ENCODE measurements at places on chromosomes 4 and X. TPM values are rescaled to one million over a fixed set of nuclear protein-coding genes. Genes with fewer than 3 reads are reported as not detected.

The SCML2 gene
- total RNA-seq, result 2.4 TPM

The FRMD7 gene
- not detected for total RNA-seq

The CFAP99 gene
- not detected for total RNA-seq

The FABP2 gene
- 0.14 TPM for total RNA-seq

The CXorf49 gene
- not detected for total RNA-seq

The WDFY3 gene
- total RNA-seq, result 0.70 TPM

The RTL3 gene
- total RNA-seq, result not detected

The ANK2 gene
- not detected for total RNA-seq

The LINC00632 gene
- total RNA-seq, result not detected

The IL13RA2 gene
- total RNA-seq, result not detected

The TRIML2 gene
- not detected for total RNA-seq

The NUDT11 gene
- 2.2 TPM for total RNA-seq

DNA sequence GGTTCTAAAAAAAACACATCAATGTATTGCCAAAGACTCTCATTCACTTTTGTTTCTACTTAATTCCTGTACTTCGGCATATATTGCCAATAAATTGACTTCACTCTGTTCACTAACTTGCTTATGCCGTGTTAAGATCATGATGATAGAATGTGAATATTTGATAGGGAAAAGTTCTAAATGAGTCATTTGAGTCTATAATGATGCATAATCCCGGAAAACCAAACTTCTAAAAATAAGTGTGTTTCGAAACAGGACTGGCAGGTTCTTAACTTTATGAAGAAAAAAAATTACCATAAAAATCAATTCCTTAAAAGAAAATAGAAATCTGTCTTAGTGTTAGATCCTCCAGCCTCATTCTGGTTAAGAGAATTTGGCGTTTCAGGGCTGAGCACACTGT lies 387.5 kb upstream of the FTHL17 start:
- no peak for DNase-seq

GRCh38 chrX:96843566-96843965 lies 40.1 kb upstream of the RPA4 start:
- no peak for DNase-seq

DNA sequence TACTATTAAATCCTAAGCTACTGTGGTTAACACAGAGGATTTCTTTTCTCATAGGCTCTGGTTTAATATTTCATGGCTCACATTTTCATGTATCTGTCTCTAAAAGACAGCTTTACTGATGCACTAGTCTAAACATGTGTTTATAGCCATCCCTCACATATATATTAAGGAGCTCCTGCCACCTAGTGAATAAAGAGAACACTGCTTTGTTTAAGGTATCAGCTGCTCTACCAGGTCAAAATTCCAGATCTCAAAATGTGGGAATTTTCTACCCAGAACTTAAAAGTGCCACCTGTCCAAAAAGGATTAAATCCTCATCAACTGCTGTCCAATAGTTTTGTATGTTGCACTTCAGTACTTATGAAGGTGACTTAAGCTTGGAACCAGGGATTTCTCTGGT lies 188.5 kb upstream of the TEX13C start:
- DNase-seq, result no peak

DNA sequence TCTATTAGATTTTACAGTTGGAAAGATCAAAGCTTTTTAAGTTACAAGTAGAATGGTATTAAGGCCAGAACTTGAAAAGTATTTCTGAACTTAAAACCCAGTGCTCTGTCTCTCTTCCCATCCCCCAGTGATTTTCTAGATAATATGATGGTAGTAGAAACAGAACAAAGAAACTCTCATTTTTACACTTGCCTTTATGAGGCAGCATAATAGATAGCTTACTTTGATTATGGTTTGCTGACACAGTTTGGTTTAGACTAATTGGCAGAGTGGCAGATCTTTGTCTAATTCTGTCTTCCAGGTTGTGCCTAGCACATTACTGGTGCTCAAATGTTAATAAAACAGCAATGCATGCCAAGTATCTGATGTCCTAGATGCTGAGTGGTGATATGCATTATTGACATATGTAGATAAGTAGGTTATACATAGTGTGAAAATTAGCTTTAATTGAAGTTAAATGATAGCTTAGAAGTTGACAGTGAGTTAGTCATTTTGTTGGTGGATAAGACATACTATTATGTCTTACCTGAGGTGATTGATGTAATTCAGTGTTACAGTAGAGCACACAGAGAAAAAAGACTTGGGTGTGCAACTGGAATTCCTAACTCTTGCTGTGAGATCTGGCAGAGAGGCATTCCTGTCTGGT lies 4.3 kb upstream of the RAPGEF2 start:
- no peak for DNase-seq

DNA sequence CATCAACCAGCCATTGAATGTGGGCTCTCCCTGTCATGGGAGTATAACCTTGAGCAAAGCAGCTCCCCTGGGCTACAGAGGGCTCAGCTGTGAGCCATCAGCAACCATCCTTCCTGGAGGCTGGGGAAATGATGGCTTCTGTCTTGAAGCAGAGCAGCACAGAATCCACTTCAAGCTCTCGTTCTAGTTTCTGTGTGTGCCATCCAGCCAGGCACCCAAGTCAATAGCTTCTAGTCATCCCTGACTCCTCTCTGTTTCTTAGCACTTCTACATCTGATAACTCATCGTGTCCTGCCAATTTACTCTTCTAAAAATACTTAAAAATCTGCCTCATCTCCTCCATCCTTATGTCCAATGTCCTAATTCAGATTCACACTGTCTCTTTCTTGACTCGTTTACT lies 42.2 kb upstream of the TSPAN5 start:
- no peak for DNase-seq

DNA sequence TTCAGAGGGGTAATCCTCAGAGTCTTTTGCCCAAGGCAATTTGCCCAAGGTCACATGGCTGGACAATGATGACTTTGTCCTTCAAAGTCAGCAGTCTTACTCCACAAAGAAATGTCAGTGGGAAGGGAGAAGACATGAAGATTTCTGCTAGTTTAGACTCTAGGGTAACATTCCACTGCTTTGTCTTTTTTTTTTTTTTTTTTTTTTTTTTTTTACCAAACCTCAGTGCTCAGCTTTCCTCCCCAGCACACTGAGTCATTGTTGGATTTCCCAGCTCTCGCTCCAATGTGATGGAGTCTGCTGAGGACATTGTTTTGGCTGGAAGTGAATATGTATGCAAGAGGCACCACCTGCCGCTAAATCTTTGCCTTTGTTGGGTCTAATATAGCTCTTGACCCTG lies 7.2 kb upstream of the C1QTNF7 start:
- no peak for DNase-seq

DNA sequence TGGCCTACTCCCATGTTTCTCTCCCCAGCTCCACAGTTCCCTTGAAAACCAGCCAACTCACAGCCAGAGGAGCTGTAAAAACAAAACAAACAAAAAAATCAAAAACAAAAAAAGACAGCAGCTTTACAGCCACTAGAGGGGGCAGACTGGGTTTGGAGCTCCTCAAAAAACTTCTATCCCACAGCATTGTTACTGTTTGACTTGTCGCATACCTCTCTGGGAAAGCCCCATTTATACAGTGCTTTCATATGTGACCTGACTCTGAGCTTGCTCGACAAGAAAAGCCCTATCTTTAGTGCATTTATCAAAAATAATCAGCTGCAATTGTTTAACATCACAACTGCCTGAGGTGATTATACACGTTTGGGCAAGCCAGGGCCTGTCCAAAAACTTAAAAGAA lies 21.6 kb downstream of the TSPAN6 start:
- DNase-seq, result no peak

- DNase-seq, result no peak
These were observed 56.0 kb downstream of the MAD2L1 start for GRCh38 chr4:120010646-120011045.

- DNase-seq, result no peak
These were observed 444.1 kb downstream of the BCOR start for GRCh38 chrX:39653691-39654090.

DNA sequence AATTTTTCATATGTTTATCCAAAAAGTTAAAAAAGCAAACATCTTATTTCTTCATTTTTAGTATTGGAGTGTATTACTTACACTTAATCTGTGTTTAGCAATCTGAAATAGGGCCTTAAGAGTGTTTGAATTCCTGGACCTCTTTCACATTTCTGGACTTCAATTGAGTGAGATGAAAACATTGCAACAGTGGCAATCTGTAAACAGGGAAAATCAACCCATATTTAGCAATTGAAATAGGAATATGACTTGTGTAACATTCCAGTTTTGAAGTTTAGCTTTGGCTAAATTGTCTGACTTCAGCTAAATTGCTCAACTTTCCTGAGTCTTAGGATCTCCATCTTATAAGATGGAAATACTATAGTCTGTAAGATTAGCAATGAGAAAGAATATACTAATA lies 34.6 kb upstream of the FHL1 start:
- no peak for DNase-seq

GRCh38 chr4:168695288-168695687 lies 198.4 kb downstream of the PALLD start:
- no peak for DNase-seq

- no peak for DNase-seq
These were observed 174.2 kb downstream of the NHS start for GRCh38 chrX:17549107-17549651.

GRCh38 chr4:40887764-40888131 lies 138.0 kb downstream of the NSUN7 start:
- DNase-seq, result no peak

DNA sequence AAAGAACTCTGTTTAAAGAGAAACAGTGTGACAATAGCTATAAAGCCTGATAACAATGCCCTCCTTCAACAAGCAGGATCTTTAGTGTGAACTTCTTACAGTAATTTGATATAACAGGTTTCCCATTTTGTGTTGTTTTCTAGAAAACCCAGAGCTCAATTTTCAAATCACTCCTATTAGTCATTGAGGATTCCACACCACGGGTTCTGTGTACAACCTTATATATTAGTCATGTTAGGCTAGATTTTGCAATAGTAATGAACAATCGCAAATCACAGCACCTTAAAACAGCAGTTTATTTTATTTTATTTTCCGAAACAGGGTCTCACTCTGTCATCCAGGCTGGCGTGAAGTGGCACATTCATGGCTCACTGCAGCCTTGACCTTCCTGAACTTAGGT lies 1020.9 kb upstream of the INTU start:
- DNase-seq, result no peak

DNA sequence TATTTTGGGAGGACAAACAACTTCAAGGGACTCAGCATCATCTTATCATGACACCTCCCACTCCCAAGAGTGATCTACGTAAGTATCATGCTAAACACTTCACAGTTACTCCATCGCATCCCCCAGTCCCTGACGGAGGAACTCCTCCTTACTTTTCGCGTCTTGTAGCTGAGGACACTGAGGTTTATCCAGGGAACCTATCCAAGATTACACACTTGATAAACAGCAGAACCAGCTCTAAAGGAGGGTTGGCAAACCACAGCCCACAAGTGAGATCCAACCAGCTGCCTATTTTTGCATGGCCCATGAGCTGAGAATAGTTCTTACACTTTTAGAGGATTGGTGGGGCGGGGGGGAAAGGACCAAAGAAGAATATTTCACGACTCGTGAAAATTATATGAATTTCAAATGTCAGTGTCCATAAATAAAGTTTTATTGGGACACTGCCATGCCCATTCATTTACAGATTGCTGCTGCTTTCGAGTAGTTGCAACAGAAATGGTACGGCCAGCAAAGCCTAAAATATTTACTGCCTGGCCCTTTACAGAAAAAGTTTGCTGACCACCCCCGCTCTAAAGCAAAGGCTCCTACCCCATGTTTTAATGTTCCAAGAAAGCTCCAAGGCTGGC lies 47.8 kb downstream of the SEPSECS start:
- no peak for DNase-seq

- no peak for DNase-seq
These were observed 222.1 kb downstream of the TACR3 start for GRCh38 chr4:103497692-103498091.

DNA sequence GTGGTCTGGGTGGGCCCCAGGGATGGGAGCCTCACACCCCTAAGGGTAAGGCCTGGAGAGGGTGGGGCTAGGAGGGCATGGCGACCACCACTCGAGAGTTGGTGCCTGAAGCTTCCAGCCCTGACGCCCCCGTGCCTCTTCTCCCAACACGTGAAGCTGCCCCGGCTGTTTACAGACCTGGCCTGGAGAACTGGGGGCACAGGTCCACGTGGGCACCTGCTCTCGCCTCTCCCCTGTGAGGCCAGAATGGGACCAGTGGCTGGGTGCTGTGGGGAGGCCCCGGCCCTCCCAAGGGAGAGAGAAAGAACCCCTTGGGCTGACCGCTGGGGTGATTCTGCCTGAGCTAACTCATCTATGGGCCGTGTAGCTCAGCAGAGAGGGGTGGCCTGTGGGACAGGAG lies 15.5 kb downstream of the NAT8L start:
- DNase-seq, result no peak

GRCh38 chrX:18951032-18951431 lies 32.9 kb downstream of the PHKA2 start:
- DNase-seq, result no peak

DNA sequence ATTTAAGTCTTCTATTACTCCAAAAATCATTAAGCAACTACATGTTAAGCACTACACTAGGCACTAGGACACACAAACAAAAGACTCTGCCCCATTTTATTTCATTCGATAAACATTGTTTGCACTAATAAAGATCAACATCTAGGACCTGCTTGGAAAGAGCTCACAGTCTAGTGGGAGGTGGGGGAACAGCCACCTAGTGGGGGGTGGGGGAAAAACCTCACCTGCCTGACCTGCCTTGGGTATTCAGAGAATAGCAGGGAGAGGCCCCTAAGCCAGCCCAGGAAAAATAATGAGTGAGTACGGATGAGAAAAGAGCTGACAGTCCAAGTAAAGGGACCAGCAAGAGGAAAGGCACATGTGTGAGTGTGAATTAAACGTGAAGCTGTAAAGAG lies 52.2 kb downstream of the PRDM5 start:
- no peak for DNase-seq

DNA sequence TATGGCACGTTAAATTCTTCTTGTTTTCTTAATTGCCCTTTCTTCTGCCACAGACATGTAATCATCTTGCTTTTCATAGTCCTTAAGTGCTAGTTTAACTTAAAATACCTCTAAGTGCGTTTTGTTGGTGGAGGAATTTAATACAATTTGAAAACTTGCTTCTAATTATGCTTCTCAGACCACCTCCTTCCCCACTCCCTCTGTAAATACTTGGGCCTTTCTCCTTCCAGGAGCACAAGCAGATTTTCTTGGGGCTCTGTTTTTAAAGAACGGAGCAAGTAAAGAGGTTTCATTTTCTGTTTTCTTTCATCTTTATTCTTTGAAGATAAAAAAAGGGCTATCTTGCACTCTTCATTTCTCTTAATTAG lies 559 bp upstream of the PCDH18 start:
- no peak for DNase-seq

DNA sequence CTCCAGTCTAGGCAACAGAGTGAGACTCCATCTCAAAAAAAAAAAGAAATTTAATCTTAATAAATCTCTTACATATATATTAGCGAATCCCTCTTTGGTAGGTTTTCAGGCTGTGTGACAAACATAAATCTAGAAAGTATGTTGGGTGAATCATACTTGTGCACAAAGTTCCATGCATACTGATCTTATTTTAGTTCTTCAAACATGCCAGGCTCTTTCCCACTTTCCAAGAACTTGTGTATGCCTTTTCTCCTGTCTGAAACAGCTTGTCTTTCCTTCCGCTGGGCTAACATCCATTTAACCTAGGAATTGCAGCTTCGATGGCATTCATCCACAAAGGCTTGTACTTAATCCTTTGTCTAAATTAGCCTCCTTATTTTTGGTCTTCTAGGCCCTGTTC lies 156.6 kb upstream of the CASK start:
- no peak for DNase-seq
